ENCODE measurements at places on chromosomes 5 and 9.

- DNase-seq, result no peak
Measured at GRCh38 chr5:26663500-26663899, 374.9 kb downstream of the CDH9 start.

DNA sequence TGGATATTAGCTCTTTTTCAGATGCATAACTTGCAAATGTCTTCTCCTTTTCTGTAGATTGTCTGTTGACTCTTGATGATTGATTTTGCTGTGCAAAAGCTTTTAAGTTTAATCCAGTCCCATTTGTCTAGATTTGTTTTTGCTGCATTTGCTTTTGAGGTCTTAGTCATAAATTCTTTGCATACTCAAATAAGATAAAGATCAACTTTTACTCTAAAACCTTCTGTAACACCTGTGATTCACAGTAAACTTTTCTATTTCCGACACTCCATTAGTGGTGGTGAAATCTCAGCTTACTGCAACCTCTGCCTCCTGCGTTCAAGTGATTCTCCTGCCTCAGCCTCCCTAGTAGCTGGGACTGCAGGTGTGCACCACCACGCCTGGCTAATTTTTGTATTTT, 239.0 kb upstream of the ST8SIA4 start:
- no peak for DNase-seq

DNA sequence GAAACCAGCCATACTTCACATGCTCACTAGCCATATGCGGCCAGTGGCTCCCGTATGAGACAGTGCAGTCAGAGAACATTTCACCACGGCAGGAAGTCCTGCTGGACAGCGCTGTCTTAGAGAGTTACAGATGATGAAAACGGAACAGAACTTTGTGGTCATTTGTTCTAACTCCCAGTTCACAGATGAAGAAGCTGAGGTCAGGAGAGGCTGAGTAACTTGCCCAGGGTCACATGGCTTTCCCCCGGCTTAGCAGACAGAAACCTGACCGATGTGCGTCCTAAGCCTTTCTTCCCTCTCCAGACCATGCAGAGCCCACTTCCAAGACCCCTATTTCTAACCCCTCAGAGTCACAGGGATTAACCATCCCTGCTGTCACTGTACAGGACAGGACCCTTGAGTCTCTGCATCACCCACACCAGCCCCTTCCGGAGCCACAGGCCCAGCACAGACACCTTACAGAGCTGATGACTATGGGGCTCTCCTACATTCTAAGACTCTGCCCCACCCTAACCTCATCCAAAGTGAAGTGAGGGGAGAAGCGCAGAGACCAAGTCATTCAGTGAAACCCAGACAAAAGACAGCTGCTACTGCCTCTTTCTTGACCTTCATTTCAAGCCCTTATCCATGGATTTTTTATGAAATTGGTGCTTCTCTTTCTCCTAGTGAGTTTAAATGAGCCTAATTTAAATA, 86.9 kb downstream of the PTPN3 start:
- no peak for DNase-seq

- no peak for DNase-seq
Measured at GRCh38 chr5:134837530-134838181, 8.1 kb upstream of the C5orf24 start.

- DNase-seq, result no peak
Measured at GRCh38 chr9:129655696-129656095, 9.8 kb upstream of the PRRX2 start.

- DNase-seq, result no peak
Measured at GRCh38 chr5:81336556-81336955, 35.2 kb downstream of the ZCCHC9 start.

GRCh38 chr5:177456976-177457851, 10.6 kb downstream of the PRR7 start:
- peak; percentile 87 for DNase-seq

DNA sequence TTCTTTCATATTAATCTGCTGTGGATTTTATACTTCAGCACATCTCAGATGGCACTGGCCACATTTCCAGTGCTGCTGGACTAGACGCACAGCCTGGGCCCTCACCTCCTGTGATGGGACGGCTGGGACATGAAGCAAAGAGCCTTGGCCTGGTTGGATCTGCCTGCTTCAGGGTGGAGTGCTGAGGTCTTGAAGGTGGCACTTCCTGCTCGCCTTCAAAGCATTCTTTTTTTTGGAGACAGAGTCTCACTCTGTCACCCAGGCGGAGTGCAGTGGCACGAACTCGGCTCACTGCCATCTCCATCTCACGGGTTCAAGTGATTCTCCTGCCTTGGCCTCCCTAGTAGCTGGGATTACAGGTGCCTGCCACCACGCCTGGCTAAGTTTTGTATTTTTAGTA, 73.1 kb downstream of the RAPGEF1 start:
- DNase-seq, result no peak

GRCh38 chr5:89349246-89349980, 466.4 kb upstream of the MEF2C start:
- DNase-seq, result no peak

- DNase-seq, result no peak
Measured at GRCh38 chr5:174626369-174626920, 97.9 kb upstream of the MSX2 start.

DNA sequence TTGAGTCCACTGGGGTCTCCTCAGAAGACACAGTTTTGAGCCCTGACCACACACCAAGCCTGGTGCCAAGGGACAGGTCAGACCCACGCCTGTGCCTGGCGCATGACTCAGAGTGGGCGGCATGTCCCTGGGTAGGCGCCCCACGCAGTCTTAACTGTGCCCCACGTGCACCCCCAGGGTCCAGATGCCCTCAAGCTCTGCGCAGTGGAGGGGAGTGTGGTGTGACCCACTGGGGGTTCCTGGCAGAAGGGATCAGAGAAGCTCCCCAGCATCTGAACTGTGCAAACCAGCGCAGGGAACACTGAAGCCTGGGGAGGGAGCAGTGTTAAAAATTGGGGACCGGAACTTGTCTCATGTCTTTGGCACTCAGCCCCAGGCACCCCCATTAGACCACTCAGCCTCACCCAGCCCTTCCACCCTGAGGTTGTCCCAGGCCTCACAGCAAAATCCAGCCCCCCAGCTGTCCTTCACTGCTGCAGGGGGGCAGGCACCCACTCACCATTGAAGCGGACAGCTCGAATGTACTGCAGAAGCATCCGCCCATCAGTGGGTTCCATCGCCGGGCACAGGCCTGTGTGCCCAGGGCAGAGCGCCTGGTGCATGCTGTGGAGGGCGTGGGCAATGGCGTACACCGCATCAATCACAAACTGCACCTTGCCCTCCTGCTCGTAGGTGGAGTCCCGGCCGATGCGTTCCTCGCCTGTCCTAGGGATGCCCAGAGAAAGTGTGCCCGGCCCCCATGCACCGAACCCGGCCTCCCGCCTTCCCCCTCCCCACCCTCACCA, 6.5 kb downstream of the GRM6 start:
- DNase-seq, result no peak
